Activated CD4-positive, alpha-beta T cell treated with anti-CD3 and anti-CD28 coated beads, Interleukin-2, amount 10 ng/mL, durations not matched to agents 24 days and 14 days (primary cell): ENCODE measurements at places on chromosomes 4 and X. TPM values are rescaled to one million over a fixed set of nuclear protein-coding genes. Genes with fewer than 3 reads are reported as not detected.

The IL2 gene
- 965 and 976 TPM in 2 replicates for total RNA-seq

The CXCL6 gene
- total RNA-seq = not detected in 2 replicates

The AIMP1 gene
- 82.6 and 84.7 TPM in 2 replicates for total RNA-seq

- no peaks in the 10 kb centered on the region for H3K36me3 ChIP-seq
- no peak overlapping the region for H3K27ac ChIP-seq
- H3K4me1 ChIP-seq = no peaks in the 10 kb centered on the region
- no peaks in the 10 kb centered on the region for H3K27me3 ChIP-seq
Measured at GRCh38 chr4:97819294-97819693, 324.0 kb downstream of the STPG2 start.

DNA sequence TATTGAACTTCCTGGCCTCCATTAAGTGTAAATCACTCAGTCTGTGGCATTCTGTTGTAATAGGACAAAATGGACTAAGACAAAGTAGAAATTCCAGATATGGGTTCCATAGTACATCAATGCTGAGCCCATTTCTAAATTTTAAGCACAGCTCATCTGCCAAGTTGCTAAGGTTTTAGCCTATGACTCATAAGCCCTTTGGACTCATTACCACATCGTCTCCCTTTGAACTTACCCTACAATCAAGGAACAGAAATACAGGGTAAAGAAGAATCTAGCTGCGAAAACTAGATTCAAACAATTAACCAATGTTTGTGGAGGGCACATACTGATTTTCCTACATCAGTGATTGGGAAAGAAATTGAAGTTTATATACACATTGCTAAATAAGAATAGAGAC lies 31.8 kb downstream of the NAA11 start:
- H3K27ac ChIP-seq = no peak overlapping the region
- no peaks in the 10 kb centered on the region for H3K4me1 ChIP-seq
- H3K4me3 ChIP-seq = no peak overlapping the region
- no peaks in the 10 kb centered on the region for H3K27me3 ChIP-seq
- DNase-seq = no peak
- no peaks in the 10 kb centered on the region for H3K36me3 ChIP-seq

The SSX4B gene
- not detected in 2 replicates for total RNA-seq

DNA sequence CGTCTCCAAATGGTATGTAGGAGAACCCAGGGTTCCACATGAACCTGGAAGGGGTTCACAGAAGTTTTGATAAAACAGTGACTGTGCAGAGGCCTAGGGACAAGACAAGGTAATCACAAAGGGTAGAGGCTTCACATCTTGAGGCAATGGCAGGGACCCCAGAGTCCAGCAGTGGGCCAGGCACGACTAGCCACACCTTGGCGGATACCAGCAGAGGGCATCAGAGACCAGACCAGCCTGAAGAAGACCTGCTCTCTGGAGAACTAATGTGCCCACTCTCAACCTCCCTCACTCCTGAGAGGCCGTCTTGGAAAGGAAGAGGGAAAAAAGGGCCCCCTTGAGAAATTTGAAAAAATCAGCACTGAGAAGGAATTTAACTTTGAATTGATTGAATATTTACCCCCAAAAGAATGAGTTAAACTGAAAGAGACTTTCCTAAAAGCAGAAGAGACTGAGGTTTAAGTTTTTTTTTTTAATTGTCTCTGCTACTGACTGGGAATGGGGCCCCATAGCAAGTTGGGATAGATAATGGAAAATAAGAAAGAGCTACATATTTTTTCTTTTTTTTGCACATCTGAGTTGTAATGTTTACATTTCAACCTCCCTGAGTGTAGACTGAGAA lies 243.8 kb upstream of the JADE1 start:
- H3K4me1 ChIP-seq = no peaks in the 10 kb centered on the region
- no peak overlapping the region for H3K4me3 ChIP-seq
- H3K36me3 ChIP-seq = no peaks in the 10 kb centered on the region
- H3K27ac ChIP-seq = no peak overlapping the region

DNA sequence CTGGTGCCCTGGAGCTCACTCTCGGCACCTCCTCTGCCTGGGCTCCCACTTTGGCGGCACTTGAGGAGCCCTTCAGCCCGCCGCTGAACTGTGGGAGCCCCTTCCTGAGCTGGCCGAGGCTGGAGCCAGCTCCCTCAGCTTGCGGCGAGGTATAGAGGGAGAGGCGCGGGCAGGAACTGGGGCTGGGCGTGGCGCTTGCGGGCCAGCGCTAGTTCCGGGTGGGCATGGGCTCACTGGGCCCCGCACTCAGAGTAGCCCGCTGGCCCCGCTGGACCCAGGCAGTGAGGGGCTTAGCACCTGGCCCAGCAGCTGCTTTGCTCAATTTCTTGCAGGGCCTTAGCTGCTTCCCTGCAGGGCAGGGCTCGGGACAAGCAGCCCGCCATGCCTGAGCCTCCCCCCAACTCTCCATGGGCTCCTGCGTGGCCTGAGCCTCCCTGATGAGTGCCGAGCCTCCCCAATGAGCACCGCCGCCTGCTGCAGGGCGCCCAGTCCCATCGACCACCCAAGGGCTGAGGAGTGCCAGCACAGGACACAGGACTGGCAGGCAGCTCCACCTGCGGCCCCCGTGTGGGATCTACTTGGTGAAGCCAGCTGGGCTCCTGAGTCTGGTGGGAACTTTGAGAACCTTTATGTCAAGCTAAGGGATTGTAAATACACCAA lies 26.7 kb upstream of the FAM90A26 start:
- H3K4me3 ChIP-seq = no peak overlapping the region
- H3K27ac ChIP-seq = no peak overlapping the region
- no peaks in the 10 kb centered on the region for H3K36me3 ChIP-seq
- no peaks in the 10 kb centered on the region for H3K27me3 ChIP-seq
- no peaks in the 10 kb centered on the region for H3K4me1 ChIP-seq

GRCh38 chr4:138392751-138393308 lies 150.7 kb upstream of the SLC7A11 start:
- no peak overlapping the region for H3K4me3 ChIP-seq
- H3K27ac ChIP-seq = no peak overlapping the region
- H3K36me3 ChIP-seq = no peaks in the 10 kb centered on the region
- no peaks in the 10 kb centered on the region for H3K27me3 ChIP-seq

GRCh38 chr4:47819178-47819577 lies 18.7 kb downstream of the CORIN start:
- H3K27ac ChIP-seq = no peak overlapping the region
- DNase-seq = no peak
- no peaks in the 10 kb centered on the region for H3K36me3 ChIP-seq

DNA sequence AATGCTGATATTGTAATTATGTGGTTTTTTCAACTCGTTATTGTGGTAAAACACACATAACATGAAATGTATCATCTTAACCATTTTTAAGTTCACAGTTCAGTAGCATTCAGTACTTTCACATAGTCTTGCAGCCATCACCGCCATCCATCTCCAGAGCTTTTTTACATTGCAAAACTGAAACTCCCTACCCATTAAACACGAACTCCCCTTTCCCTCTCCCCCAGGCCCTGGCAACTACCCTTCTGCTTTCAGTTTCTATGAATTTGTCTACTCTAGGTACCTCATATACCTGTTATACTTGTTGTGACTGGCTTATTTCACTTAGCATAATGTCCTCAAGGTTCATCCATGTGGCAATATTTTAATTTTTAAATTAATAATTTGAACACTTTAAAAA lies 380.6 kb downstream of the MAPK10 start:
- no peak for DNase-seq
- H3K27me3 ChIP-seq = no peaks in the 10 kb centered on the region
- no peak overlapping the region for H3K27ac ChIP-seq
- no peak overlapping the region for H3K4me3 ChIP-seq

GRCh38 chr4:180152831-180153230 lies 2090.4 kb upstream of the TENM3 start:
- H3K4me1 ChIP-seq = no peaks in the 10 kb centered on the region
- no peaks in the 10 kb centered on the region for H3K36me3 ChIP-seq
- H3K27me3 ChIP-seq = no peaks in the 10 kb centered on the region
- no peak overlapping the region for H3K27ac ChIP-seq
- no peak for DNase-seq

DNA sequence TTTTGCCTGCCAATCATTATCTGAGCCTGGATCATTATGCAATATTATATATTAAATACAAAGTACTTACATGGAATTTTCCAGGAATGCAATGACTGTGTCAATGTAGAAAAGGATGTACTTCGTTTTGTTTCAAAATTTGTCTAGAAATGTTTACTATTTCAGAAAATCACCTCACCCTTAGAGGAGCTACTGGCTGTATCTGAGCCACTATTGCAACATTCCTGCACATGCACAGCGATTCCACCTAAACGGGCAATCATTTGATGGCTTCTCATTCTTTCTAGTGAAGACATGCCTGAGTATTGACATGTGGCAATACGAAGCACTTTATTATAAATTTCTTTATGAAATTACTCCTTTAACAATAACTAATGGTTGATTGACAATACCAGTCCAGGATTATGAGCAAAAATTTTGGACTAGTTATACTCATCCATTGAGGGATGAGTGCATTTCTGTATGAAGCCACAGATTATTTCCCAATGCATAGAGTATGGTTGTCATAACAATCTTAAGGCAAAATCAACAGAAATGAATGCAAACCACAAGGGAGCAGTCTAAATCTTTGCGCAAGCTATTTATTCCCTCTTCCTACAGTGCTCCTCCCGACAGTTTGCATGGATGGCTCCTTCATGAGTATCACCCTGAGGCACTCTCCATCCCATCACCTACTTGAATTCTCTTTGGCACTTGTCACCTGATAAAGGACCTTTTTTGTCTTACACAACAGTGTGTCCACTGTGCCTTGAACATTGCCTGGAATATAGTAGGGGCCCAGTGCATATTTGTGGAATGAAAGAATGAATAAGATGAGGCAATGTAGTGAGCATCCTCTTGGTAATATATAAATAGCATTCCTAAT lies 35.8 kb upstream of the MMAA start:
- no peaks in the 10 kb centered on the region for H3K4me1 ChIP-seq
- no peak for DNase-seq
- no peak overlapping the region for H3K4me3 ChIP-seq
- H3K36me3 ChIP-seq = no peaks in the 10 kb centered on the region
- no peak overlapping the region for H3K27ac ChIP-seq

The CTAG1B gene
- not detected in 2 replicates for total RNA-seq

DNA sequence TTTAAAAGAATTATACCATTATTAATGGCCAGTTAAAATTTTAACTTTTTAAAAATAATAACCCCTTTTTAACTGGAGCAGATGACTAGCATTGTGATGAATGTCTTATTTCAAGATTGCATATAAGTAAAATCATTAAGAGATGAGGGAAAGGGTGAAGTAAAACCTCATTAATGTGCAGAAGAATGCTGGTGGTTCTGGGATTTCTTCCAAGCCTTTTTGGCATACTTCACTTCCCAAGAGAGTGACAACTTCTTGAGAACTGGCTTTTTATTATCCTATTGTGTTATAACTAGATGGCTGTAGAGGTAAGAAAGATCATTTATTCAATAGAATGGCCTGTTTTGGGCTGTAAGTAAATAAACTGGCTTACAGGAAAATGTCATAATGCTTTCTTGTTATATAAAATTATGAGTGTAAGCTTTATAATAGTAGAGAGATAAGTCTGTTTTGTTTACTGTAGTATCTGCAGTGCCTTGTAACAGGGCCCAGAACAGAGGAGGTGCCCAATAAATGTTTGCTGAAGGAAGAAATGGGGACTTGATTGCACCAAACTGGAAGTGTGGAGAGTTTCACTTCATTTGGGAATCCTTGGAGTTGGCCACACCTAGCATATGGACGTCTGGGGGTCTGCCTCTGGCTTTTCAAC lies 242.9 kb upstream of the PITX2 start:
- no peak overlapping the region for H3K27ac ChIP-seq
- no peak for DNase-seq
- H3K4me3 ChIP-seq = no peak overlapping the region
- H3K4me1 ChIP-seq = no peaks in the 10 kb centered on the region

- no peak overlapping the region for H3K27ac ChIP-seq
- no peak overlapping the region for H3K4me3 ChIP-seq
- H3K36me3 ChIP-seq = peaks cover 24% of the 10 kb centered on the region
- no peak for DNase-seq
Measured at GRCh38 chr4:142211444-142211843, 575.1 kb downstream of the IL15 start.
